Stimulated activated CD8-positive, alpha-beta memory T cell treated with anti-CD3 and anti-CD28 coated beads, Interleukin-12 subunit alpha, Interleukin-12 subunit beta, amount 100 ng/mL, for 4 hours (primary cell): ENCODE measurements at places on chromosomes 12 and 14.

- no peak for DNase-seq
These were observed 2.3 kb upstream of the DIO2 start for GRCh38 chr14:80213602-80214001.

DNA sequence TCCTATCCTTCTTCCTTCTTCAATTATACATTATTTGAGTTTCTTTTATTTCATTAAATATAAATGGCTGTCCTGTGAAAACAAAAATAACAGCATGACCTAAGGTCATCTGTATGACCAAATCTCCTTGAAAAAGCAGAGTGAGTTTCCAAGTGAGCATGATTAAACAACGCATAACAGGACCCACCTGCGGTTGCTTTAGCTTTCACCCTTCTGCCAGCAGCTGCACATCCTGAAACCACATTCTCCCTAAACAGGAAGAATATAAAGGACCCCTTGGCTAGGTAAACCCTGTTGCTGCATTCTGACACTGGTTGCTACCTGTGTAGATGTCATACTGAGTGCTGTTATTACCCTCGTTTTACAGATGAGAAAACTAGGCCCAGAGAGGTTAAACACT lies 42.8 kb upstream of the CPM start:
- DNase-seq, result no peak

DNA sequence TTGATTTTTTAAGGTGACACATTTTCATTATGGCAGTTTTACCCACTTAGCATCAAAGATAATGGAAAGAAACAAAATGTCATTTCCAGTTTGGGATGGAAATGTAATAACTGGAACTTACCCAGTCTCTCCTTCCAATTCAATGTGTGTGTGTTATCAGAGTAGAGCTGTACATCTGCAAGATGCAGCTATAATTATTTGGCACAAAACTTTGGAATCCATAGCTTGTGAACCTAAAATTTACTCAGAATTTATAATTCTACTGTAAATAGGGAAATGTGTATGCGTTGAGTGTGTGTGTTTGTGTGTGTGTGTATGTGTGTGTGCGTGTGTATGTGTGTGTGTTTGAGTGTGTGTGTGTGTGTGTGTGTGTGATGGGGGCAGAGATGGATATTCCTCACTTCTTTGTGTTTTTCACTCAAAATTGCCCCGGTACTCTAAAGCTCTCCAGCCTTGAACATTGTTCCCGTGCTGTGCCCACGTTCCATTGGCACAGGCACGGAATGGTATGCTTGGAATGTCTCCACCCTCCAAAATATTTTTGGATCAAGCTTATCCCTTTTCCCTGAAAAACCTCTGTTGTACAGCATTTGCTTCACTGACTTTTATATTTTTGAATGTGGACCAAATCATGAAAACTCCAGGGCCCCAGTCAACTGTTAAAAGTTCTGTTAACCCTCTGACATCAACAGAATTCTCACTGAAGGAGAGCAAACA lies 150.2 kb upstream of the BMP4 start:
- DNase-seq, result no peak

- no peak for DNase-seq
These were observed 840 bp downstream of the SIX4 start for GRCh38 chr14:60723116-60723906.

DNA sequence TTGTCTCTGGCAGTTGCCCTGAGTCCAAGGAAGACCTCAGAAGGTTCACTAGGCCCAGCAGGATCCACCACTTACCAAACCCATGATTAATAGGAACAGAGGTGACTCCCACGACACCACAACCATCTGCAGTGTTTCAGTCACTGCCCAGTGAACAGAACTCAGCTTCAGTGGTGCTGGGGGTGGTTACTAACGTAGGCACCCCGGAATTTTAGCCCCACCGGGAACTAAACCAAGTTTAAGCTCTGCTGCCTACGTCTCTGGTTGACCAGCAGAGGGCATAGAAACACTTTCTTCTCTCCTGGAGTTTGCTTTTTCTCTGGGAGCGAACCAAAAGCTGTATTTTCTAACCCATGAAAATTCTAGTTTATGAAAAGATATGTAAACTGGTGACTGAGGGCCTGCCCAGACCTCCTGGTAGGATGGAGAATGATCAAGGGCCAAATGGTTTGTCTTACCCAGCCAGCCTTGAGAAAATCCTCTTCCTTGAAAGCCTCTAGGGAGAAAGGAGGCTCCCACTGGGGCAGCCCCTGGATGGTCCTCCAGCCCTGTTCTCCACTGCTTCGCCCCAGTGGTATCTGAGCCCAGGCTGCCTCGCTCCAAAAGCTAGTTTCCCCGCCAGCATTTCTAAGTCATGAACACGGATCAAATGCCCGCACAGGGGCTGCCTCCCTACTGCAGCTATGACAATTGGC lies 379.8 kb downstream of the DPF3 start:
- DNase-seq, result no peak

- DNase-seq, result no peak
These were observed 42.6 kb upstream of the CHGA start for GRCh38 chr14:92880351-92880750.

DNA sequence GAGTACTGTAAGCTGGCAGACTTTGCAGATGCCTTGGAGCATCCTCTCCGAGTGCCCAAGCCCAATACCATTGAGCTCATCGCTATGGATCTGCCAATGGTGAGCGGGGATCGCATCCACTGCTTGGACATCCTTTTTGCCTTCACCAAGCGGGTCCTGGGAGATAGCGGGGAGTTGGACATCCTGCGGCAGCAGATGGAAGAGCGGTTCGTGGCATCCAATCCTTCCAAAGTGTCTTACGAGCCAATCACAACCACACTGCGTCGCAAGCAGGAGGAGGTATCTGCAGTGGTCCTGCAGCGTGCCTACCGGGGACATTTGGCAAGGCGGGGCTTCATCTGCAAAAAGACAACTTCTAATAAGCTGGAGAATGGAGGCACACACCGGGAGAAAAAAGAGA lies 41.6 kb downstream of the FIGNL2 start:
- no peak for DNase-seq

DNA sequence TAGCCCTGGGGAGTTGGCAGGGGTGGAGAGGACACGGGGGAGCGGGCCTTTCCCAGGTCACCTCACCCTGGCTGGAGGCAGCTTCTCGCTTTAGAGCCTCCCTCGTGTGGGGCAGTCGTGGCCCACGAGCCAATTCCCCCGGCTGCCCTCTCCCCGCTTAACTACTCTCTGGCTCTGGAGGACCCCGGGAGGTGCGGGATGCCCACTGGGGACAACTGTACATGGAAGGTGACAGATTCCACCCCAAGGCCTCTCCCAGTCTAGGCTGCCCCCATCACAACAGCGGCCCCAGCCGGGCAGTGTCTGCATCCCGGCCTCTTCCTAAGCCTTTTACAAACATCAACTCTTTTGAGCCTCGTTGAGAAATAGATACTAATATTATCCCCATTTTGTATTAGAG lies 78.1 kb downstream of the KIF26A start:
- DNase-seq, result no peak

GRCh38 chr14:58108717-58109116 lies 43.3 kb downstream of the ARMH4 start:
- no peak for DNase-seq
